ENCODE measurements at places on chromosomes 7 and 10. TPM values are rescaled to one million over a fixed set of nuclear protein-coding genes. Genes with fewer than 3 reads are reported as not detected.

DNA sequence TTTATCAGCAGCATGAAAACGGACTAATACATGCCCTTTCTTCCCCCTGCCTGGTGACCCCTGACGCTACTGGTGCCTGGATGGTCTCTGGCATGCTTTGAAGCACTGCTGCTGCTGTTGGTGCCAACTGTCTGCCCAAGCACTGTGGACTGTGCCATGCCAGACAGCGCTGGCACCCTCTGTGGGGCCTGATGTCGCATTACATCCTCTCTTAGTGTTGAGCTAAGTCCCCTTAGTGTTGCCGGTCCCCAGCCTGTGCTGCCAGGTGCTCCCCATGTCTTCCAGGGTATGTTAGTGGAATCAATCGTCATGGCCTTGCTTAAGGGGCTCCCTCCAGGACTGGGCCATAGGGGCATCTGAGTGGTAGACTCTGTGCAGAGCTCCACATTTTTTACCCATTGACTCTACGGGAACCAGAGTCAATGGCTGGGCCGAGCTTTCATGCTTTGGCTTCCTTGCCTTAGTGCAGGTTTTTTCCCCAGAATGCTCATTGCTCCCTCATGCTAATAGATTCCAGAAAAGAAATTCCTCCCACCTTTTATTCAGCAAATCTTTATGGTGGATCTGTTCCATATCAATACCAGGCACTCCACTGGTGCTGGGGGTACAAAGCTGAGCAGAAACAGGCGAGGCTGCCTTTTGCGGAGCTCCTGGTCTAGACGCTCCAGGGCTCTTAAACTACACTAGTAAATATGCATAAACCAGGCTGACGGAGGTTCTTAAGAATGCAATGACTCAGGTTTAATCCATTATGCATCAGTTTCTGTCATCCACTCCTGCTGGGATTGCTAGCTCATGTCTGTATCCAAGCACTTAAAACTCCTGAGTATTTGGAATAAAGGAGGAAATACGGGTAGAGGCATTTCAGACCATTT, 21.8 kb upstream of the MRC1 start:
- DNase-seq, result no peak

- no peak for DNase-seq
Observed at GRCh38 chr10:118587881-118588651, 7.4 kb downstream of the PRLHR start.

DNA sequence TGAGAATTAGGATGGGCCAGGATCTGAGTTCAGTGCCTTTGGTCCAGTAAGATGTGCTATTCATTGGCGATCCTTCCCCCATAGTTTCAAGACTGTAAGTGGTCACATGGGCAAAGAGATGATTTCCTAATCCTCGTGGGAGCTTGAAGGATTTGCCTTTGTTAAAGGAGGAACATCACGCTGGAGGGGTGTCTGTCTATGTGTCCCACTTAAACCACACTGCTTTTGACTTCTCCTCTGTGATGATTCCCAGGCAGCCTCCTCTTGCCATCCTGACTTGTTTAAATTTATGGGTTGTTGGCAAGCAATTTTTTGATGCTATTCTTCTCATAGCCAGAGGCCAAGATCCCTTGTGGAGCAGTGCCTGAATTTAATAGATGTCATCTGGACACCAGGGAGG, 154.0 kb downstream of the TCF7L2 start:
- no peak for DNase-seq

DNA sequence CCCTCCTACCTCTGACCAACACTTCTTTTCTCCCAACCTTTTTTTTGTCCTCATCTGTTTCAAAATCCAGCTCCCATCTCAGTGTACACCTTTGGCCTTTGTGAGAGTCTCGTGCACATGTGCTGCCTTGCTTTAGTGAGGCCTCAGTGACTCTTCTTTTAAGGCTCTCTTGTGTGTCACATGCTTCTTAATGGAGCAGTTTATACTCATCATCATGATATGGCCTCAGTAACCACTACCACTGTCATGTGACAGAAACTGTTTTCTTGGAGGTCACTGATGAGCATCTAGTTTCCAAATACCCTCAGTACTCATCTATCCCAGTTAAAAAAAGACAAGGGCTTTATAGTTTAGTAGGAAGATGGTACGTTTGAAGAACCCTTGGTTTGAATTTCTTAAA, 8.1 kb upstream of the ARHGAP22 start:
- no peak for DNase-seq

GRCh38 chr7:117769085-117769484, 104.2 kb downstream of the CTTNBP2 start:
- no peak for DNase-seq

- DNase-seq, result no peak
Observed at GRCh38 chr7:122803851-122804250, 82.4 kb downstream of the CADPS2 start.

DNA sequence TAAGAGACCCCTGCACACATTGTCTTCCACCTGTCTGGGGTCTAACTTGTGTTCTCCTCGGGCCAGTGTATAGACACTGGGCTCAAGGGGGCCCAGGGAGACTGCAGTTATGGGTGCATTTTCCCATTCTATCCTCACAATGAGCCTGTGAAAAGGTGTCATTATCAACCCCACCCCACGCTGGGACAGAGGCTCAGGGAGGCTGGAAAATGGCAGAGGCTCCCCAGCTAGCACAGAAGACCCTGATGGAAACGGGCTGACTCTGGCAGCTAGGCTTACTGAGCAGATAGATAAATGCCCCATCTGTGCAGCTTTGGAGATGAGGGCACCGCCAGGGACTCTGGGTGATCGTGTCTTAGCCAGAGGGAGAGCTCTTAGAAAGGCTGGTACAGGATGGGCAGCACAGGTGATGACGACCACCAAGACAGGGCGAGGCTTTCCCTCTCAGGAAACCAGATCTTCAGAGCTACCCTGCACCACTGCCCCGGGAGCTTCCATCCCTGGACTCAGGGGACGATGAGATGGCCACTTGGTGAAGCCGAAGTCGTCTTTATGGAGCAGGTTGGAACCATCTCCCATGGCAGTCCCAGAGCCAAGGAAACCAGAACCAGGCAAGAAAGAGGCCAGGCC, 58.2 kb upstream of the CHST15 start:
- DNase-seq, result no peak

DNA sequence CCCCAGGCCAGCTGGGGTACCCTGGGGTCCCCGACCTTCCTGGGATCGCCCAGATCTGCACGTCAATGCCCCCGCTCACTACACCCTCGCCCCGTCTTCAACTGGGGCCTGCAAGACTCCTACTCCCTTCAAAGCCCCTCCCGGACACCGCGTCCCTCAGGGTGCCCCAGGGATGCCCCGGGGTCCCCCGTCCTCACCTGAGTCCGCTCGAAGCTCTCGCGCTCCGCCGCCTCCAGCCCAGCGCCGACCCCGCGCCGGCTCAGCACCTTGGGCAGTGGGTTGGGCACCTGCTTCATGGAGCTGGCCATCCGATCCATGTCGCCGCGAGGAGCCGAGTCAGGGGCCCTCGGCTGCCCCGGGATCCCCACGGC, at the start of gene HIP1:
TSS of gene HIP1 (minus strand) at position 338 of the 371 bp plus-strand sequence. CDS start at position 317, 21 bp downstream.
- DNase-seq, result no peak

- no peak for DNase-seq
Observed at GRCh38 chr10:4654496-4654895, 171.5 kb upstream of the AKR1E2 start.

GRCh38 chr7:130273081-130273932, 6.6 kb downstream of the CPA2 start:
- no peak for DNase-seq

DNA sequence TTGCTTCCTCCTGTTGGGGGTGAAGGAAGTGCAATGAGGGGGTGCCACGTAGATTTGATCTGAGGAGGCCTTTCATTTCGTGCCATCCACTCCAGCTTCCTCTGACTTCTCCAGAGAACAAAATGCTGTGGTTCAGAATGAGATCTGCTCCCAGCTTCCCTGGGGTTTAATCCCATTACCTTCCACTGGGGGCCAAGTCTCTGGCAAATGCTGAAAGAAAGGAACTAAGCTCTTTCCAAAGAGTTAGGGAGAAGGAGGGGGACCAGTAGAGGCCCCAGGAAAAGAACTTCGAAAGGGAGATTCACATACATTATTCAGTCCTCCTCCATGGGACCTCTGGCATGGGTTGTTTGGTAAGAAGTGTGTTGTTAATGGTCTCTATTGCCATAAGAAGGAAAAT, 727.0 kb downstream of the TYW1 start:
- no peak for DNase-seq

DNA sequence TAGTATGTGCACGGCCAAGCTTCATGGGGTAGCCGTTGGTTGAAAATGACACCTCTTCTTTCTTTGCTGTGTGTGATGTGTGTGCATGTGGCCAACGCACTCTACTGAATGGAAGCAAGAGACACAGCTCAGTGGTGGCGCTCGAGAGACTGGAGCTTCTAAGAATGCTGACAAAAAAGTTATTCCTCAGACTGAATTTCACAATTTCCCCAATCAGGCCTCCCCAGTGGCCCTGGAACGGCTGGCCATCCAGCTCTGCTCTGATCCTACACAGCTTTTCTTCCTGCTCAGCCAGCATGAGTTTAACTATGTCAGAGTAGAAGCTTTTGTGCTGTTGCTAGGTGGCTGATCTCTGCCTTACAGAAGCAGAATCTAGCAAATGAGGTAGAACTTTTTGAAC, 186.7 kb upstream of the PLXDC2 start:
- no peak for DNase-seq

GRCh38 chr7:106448992-106449859, 164.4 kb upstream of the NAMPT start:
- DNase-seq, result no peak

- no peak for DNase-seq
Observed at GRCh38 chr10:114347791-114348190, 56.5 kb downstream of the AFAP1L2 start.

- DNase-seq, result no peak
Observed at GRCh38 chr10:71426058-71426605, 29.4 kb downstream of the CDH23 start.

GRCh38 chr7:40526951-40527715, 392.3 kb downstream of the SUGCT start:
- no peak for DNase-seq

GRCh38 chr10:108817584-108817983, 1105.7 kb downstream of the XPNPEP1 start:
- no peak for DNase-seq

DNA sequence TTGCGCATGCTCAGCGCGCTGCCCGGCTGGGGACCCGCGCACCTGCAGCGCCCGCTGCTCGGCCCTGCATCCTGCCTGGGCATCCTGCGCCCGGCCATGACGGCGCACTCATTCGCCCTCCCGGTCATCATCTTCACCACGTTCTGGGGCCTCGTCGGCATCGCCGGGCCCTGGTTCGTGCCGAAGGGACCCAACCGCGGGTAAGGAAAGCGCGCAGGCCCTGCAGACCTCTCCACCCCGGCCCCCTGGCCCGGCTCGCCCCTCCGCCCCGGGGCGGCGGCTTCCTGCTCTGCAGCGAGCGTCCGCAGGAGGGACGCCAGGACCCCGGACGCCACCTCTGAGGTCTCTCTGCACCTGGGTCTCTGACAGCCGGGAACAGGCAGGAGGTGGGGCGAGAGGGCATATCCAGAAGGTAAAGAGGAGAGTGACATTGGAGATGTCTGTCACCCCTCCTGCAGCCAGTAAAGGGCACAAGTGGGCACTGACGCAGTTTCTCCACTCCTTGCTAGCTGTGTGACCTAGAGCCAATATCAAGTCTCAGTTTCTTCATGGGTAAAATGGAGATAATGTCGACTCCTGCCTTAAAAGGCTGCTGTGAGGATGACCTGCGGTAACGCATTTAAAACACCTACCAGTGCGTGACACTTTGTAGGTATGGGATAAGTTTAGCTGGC, 338 bp downstream of the ATP6V0E2 start:
- DNase-seq, result no peak

DNA sequence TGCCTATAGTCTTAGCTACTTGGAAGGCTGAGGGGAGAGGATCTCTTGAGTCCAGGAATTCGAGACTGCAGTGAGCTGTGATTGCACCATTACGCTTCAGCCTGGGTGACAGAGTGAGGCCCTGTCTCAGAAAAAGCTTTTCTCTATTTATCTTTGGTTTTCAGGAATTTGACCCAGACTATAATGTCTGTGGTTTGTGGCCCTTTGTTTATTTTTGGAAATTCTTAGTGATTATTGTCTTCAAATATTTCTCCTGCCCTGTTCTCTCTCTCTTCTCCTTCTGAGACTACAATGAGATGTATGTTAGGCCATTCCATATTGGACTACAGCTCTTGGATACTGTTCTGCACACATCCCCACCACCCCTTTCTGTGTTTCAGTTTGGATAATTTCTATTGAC, 4.7 kb downstream of the MUC12 start:
- no peak for DNase-seq

DNA sequence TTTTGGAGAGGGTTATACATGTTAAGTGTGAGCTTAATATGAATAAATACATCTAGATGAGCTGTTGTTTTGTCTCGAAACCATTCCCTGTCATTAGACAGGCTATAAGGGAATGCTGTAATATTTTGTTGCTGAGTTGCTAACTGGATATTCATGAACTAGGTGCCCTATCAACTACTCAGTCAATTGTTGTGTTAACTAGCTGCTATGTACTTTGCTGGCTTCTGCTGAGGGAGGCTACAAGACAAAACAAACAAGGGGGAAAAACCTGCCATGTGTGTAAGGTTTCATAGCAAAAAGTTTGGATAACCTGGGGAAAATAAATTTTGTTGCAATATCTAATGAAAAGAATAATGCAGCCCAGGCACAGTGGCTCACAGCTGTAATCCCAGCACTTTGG, 110.4 kb downstream of the CSTF2T start:
- DNase-seq, result no peak

GRCh38 chr7:45656431-45656830, 82.3 kb downstream of the ADCY1 start:
- no peak for DNase-seq

- no peak for DNase-seq
Observed at GRCh38 chr10:42609872-42610271, 28.5 kb downstream of the ZNF33B start.

DNA sequence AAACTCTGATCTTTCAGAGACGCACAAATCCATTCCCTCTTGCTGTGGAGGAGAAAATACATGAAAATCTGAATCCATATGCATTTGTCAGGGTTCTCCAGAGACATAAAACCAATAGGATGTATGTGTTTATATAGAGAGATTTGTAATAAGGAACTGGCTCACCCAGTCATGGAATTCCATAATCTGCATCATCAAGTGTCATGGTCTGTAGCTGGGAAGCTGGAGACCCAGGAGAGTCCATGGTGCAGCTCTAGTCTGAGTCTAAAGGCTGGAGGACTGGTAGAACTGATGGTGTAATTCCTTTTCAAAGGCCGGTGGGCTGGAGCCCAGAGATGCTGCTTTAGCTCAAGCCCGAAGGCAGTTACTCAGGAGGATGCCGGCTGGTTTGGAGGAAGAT, 134.0 kb downstream of the TCF7L2 start:
- DNase-seq, result no peak

Gene TFR2
- total RNA-seq, result 10.1 TPM

Gene NRG3
- total RNA-seq, result not detected

Gene HOXA3
- not detected for total RNA-seq

Gene EBF3
- not detected for total RNA-seq

Gene ZNF282
- 46.7 TPM for total RNA-seq

Gene GRM8
- total RNA-seq, result not detected

Gene UTF1
- total RNA-seq, result not detected

Gene UCMA
- not detected for total RNA-seq

Gene UNC5B
- total RNA-seq, result not detected

Gene PCBD1
- total RNA-seq, result 44.9 TPM

Gene ZSCAN21
- total RNA-seq, result 8.7 TPM

Gene CRYGN
- total RNA-seq, result not detected

Gene HOXA1
- total RNA-seq, result 0.78 TPM

Gene OR9A2
- total RNA-seq, result not detected

Gene FAM237B
- not detected for total RNA-seq

Gene NANOS1
- total RNA-seq, result 0.56 TPM

Gene MKLN1
- total RNA-seq, result 46.7 TPM

Gene SLC16A9
- total RNA-seq, result 0.45 TPM

Gene IGF2BP3
- total RNA-seq, result 0.95 TPM
